ENCODE measurements at places on chromosomes 7 and 10. TPM values are rescaled to one million over a fixed set of nuclear protein-coding genes. Genes with fewer than 3 reads are reported as not detected.
A peak's percentile ranks its signal among the peaks of the same experiment; 100 is the strongest.

DNA sequence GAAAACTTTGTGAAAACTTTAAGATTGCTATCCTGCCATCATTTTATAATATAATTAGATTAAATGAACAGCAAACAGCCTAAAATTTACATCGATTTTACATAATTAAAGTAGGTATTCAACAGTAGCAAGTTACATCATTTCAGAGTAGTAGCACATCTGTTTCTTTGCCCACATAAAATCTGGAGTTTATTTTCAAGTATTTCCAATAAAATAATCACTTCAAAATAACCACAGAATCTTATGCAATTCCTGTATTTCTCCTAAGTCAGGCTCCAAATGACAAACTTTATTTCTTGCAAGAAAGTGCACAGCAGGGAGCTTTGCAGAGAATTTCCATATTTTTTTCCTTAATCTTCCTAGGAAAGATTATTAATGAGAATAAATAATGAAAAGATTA lies 82.6 kb downstream of the CUBN start:
- H3K27me3 ChIP-seq: no peaks in the 10 kb centered on the region
- no peak overlapping the region for H3K4me3 ChIP-seq
- no peak for DNase-seq
- no peaks in the 10 kb centered on the region for H3K36me3 ChIP-seq
- H3K4me1 ChIP-seq: peaks cover 27% of the 10 kb centered on the region

GRCh38 chr10:62492012-62492869 lies 118.1 kb downstream of the ZNF365 start:
- peak; percentile 18 for DNase-seq
- H3K27ac ChIP-seq: no peak overlapping the region
- 0 out of 2 replicates have a peak, but pooled peaks cover 2% of the 10 kb centered on the region for H3K27me3 ChIP-seq
- no peaks in the 10 kb centered on the region for H3K4me1 ChIP-seq

GRCh38 chr7:28104041-28104541 lies 76.5 kb downstream of the JAZF1 start:
- H3K4me1 ChIP-seq: 0 out of 2 replicates have a peak, but pooled peaks cover 9% of the 10 kb centered on the region
- H3K4me3 ChIP-seq: no peak overlapping the region
- H3K27ac ChIP-seq: no peak overlapping the region
- no peak for DNase-seq

DNA sequence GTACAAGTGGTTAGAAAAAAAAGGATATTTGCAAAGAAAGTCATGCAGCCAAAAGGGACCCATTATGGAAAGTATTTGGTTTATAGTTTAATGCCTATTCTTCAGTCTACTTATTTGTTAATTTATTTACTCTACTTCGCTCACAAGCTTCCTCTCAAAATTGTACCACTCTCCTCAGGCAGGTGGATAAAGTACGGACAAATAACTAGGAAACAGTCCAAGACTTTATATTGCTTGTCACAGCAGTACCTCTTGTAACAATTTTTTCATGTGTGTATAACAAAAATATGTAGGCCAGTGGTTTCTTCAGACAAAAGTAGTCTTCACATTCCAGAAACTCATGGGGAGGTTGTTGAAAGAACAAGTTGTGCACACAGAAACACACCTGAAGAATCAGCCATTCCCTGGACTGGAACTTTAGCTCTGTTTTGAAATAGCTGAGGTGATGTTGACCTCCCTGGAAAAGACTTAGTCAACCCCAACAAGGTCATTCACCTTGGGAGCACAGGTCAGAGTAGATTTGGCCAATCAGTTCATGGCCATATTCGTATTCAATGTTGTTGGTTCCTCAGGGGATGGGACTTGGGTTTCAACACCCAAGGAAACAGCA lies 73.4 kb downstream of the TES start:
- H3K36me3 ChIP-seq: no peaks in the 10 kb centered on the region
- H3K4me3 ChIP-seq: no peak overlapping the region
- DNase-seq: no peak
- no peaks in the 10 kb centered on the region for H3K27me3 ChIP-seq

GRCh38 chr7:12851142-12851541 lies 163.7 kb downstream of the ARL4A start:
- no peaks in the 10 kb centered on the region for H3K4me1 ChIP-seq
- no peak for DNase-seq
- H3K27ac ChIP-seq: no peak overlapping the region
- H3K27me3 ChIP-seq: no peaks in the 10 kb centered on the region
- no peaks in the 10 kb centered on the region for H3K36me3 ChIP-seq

DNA sequence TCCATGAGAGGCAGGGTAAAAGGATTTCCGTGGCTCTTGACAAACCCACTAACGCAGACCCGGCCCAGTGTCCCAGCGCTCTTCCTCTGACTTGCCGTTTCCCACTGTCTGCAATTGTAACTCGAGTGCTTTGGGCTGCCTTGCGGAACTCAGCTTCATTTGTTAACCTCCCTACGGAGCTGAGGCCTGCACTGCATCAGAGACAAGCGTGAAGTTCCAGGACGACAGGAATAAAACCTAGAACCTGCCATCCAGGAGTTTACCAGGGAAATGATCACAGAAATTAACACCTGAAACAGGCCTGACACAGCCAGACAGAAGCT lies 76.2 kb downstream of the SFMBT2 start:
- no peaks in the 10 kb centered on the region for H3K4me1 ChIP-seq
- no peak for DNase-seq
- H3K36me3 ChIP-seq: no peaks in the 10 kb centered on the region
- no peak overlapping the region for H3K27ac ChIP-seq

DNA sequence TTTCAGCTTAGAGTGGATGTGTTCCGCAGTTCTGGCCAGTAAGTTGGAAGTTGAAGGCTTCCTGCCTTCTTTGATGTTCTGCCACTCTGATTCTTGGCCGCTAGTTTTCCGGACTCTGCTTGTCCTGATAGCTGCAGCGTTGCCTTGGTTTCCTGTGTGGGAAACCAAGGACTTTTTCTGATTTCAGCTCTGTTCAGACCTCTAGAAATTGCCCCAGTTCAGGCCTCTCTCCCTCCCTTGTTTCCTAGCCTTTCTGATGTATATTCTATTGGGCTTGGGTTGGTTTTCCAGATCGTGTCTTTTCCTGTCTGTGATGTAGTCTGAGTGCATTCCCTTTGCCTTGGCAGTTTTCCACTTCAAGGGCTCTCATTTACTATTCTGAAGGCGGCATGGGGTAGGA lies 318.7 kb downstream of the BBS9 start:
- H3K27ac ChIP-seq: no peak overlapping the region
- H3K36me3 ChIP-seq: no peaks in the 10 kb centered on the region
- no peak overlapping the region for H3K4me3 ChIP-seq
- H3K4me1 ChIP-seq: no peaks in the 10 kb centered on the region

- no peaks in the 10 kb centered on the region for H3K36me3 ChIP-seq
- H3K4me3 ChIP-seq: no peak overlapping the region
- DNase-seq: no peak
- H3K4me1 ChIP-seq: no peaks in the 10 kb centered on the region
- H3K27ac ChIP-seq: no peak overlapping the region
These were observed 140.4 kb upstream of the BMPER start for GRCh38 chr7:33764752-33765451.

DNA sequence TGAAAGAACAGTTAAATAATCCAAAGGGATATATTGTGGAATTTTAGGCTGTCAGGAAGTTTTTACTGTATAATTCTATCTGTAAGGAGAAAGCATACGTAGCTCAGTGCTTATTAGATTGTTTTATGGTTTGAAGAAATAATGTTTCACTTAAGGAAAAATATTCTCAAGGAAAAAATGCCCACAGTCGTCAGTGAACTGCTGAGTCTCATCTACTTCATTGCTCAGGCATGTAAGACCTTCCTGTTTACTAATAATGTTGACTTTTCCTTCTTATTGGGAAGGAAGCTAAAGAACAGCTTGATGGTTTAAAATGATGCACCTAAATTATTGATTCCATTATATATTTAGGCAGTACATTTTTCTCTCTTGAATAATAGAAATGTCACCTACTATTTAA lies 304.2 kb downstream of the SDK1 start:
- H3K27me3 ChIP-seq: no peaks in the 10 kb centered on the region
- DNase-seq: peak; percentile 59
- H3K4me3 ChIP-seq: no peak overlapping the region
- H3K36me3 ChIP-seq: no peaks in the 10 kb centered on the region
- peaks cover 12% of the 10 kb centered on the region for H3K4me1 ChIP-seq
- peak overlapping the region; percentile 78 for H3K27ac ChIP-seq

DNA sequence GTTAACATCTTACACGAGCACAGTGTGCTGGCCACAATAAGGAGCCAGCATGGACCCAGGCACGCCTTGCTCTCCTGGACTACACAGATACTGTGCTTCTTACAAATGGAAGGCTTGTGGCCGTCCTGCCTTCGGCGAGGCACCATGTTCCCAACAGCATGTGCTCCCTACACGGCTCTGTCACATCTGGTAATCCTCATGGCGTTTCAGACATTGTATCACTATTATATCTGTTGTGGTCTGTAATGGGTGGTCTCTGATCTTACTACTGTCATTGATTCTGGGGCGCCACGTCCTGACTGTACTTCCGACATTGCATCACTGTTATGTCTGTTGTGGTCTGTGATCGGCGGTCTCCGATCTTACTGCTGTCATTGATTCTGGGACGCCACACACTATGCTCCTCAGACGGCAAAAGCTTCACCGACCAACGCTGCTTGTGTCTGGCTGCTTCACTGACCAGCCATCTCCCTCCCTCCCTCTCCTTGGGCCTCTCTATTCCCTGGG lies 195.4 kb downstream of the MAD1L1 start:
- no peak overlapping the region for H3K27ac ChIP-seq
- no peak for DNase-seq
- H3K4me1 ChIP-seq: no peaks in the 10 kb centered on the region
- H3K27me3 ChIP-seq: no peaks in the 10 kb centered on the region

- H3K4me3 ChIP-seq: no peak overlapping the region
- no peak for DNase-seq
- H3K27me3 ChIP-seq: no peaks in the 10 kb centered on the region
- no peaks in the 10 kb centered on the region for H3K4me1 ChIP-seq
- H3K36me3 ChIP-seq: no peaks in the 10 kb centered on the region
- no peak overlapping the region for H3K27ac ChIP-seq
These were observed 236.4 kb downstream of the DNAJB6 start for GRCh38 chr7:157573244-157573643.

- no peaks in the 10 kb centered on the region for H3K4me1 ChIP-seq
- no peak for DNase-seq
- H3K4me3 ChIP-seq: no peak overlapping the region
- no peak overlapping the region for H3K27ac ChIP-seq
These were observed 29.5 kb upstream of the SEM1 start for GRCh38 chr7:96739167-96739566.

The LANCL2 gene
- total RNA-seq: 30.6 TPM

The TAS2R3 gene
- total RNA-seq: 0.49 TPM

Measured in Panc1 (cell line).